ENCODE measurements at places on chromosomes 1 and 21. TPM values are rescaled to one million over a fixed set of nuclear protein-coding genes. Genes with fewer than 3 reads are reported as not detected.

Gene C21orf91
- 2.1 TPM for total RNA-seq

Gene WNT4
- total RNA-seq: 0.44 TPM

Gene S1PR1
- 0.22 TPM for total RNA-seq

Gene AGPAT3
- total RNA-seq: 26.1 TPM

Gene SERTAD4
- 0.53 TPM for total RNA-seq
